ENCODE measurements at places on chromosomes 11 and 22. TPM values are rescaled to one million over a fixed set of nuclear protein-coding genes. Genes with fewer than 3 reads are reported as not detected.

DNA sequence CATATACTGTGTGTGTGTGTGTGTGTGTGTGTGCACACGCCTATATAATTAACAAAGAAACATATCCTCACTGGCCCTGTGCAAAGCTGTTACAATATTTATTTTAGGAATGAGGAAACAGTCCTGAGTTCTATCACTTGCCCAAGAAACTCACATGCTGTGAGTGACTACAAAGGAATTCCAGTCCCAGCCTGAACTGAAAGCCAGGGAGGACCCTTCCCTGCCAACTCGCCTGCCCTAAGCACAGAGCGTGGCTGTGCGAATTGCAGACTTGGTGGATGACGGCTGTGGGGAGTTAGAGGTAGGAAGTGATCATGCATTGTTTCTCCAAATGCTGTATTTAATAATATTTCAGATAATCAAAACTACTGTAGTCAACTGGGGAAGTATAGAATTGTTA, 26.4 kb upstream of the CD5 start:
- no peaks in the 10 kb centered on the region for H3K36me3 ChIP-seq
- H3K27me3 ChIP-seq, result no peaks in the 10 kb centered on the region
- peak overlapping the region; percentile 36 for H3K4me3 ChIP-seq
- H3K27ac ChIP-seq, result peak overlapping the region; percentile 79

The OR8G5 gene
- not detected for total RNA-seq

DNA sequence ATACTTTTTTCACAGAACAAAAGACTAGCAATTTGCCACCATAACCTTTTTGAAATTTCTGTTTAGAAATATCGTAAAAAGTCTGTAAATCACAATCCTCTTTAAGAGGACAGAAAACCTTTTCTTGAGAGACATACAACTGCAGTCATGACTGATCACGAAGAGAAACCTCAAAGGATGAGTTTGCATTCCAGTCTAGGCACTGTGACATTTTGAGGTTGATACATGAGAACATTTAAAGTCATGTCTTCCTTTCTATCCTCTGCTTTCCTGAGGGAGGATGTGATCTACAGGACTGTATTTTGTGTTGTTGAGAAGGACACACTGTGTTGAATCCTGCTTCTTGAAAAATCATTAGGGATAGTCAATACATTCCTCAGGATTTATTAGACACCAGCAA, 476.7 kb upstream of the CCDC179 start:
- no peak overlapping the region for H3K27ac ChIP-seq
- no peaks in the 10 kb centered on the region for H3K27me3 ChIP-seq
- H3K4me3 ChIP-seq, result no peak overlapping the region

DNA sequence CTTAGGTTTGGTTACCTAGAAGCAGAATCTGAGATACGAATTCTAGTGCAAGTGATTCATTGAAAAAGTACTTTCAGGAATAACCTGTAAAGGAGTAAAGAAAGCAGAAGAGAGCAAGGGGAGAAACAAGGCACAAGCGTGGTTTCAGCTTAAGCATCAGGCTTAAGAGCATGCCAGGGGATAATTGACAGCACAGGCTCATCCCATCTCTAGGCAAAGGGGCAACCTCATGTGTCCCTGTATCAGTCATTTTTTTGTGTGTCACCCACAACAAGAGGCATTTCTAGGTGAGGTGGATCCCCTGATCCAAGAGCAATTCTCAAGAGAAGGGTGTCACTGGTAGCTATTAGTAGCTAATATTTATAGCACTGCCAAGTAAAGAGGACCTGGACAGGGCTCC, 8.0 kb downstream of the PATE2 start:
- H3K27ac ChIP-seq, result no peak overlapping the region
- no peak overlapping the region for H3K4me3 ChIP-seq

DNA sequence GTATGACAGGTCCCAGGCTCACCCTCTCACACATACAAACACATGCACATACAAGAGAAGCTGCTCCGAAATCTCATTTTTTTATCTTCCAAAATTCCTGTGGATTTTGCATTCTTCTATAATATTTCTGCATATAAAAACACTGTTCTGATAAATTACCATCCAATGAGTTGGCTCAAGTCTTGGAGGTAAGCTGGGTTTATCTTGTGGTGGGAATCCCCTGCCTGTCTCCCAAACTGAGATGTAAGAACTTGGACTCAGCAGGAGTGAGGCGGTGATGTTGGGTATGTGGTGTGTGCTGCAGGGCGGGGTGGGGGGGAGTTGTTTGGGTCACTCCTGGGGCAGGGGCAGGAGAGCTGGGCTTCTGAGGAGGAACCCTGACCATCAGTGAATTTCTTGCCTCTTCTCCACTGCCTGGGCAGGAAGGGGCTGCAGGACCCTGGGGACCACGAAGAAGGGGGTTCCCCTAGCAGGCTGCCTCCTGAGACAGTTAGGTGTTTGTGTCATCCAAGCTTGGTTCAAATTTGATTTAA, 6.8 kb upstream of the P2RY6 start:
- no peak for DNase-seq
- no peak overlapping the region for H3K4me3 ChIP-seq
- H3K4me1 ChIP-seq, result no peaks in the 10 kb centered on the region
- no peaks in the 10 kb centered on the region for H3K36me3 ChIP-seq
- H3K27me3 ChIP-seq, result peaks cover 10% of the 10 kb centered on the region

- peak overlapping the region; percentile 99 for H3K27ac ChIP-seq
- no peak for DNase-seq
- peaks cover 44% of the 10 kb centered on the region for H3K4me1 ChIP-seq
- H3K4me3 ChIP-seq, result peak overlapping the region; percentile 86
Measured at GRCh38 chr22:44183287-44183588, 2.5 kb downstream of the PARVG start.

The PKNOX2 gene
- total RNA-seq, result not detected

DNA sequence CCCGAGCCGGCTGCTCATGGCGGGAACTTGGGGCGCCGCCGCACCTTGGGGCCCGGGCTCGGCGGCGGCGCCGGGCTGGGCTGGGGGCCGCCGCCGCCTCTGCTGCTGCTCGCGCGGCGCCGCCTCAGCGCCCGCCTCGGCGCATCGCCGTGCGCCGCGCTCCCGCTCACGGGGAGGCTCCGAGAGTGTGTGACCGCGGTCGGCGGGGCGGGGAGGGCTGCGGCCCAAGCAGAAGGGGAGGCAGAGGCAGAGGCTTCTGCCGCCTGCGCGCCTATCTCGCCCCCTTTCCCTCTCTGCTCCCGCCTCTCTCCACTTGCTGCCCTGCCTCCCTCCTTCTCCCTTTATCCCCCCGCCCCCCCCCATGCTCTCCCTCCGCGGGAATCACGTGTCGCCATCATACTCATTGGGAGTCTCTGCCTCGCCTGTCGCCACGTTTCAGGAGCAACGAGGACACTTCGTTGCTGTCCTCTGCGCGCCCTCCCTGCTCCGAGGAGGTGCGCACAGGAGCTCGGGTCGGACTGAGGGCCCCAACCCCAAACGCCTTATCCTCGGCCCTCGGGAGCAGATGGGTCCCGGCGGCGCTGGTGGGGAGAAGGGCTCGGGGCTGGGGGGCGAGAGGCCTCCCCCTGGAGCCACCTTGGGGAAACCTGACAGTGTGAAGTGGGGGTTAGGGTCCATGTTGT, at the start of gene GUCY1A2:
Gene GUCY1A2 (minus strand): TSS at position 258 of the 683 bp plus-strand sequence. CDS start 421 bp downstream, outside the sequence.
- peak within 1 kb of the TSS; percentile 57 for H3K4me3 ChIP-seq
- H3K27me3 ChIP-seq, result peaks cover 43% of the 10 kb centered on the region
- H3K36me3 ChIP-seq, result peaks cover 9% of the 10 kb centered on the region

GRCh38 chr11:120173807-120174206, 35.9 kb upstream of the TRIM29 start:
- H3K4me3 ChIP-seq, result no peak overlapping the region
- H3K27ac ChIP-seq, result no peak overlapping the region
- H3K27me3 ChIP-seq, result peaks cover 39% of the 10 kb centered on the region
- peaks cover 10% of the 10 kb centered on the region for H3K4me1 ChIP-seq
- no peak for DNase-seq
- no peaks in the 10 kb centered on the region for H3K36me3 ChIP-seq

The ANO3 gene
- not detected for total RNA-seq

The TCN1 gene
- not detected for total RNA-seq

DNA sequence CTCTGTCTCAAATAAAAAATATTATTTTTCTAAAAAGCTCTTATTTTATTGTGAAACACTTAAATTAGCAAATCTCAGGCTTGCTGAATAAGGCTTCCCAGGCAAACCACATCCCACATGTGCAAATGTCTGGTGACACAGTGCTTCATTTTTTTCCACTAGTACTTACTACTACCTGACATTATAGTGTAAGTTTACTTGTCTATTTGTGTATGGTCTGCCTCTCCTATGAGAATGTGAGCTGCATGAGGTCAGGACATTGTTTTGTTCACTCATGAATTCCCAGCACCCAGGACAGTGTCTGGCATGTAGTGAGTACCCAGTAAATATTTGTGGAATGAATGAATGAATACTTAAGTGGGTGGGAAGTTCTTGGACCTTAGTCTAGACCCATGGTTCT, 103.1 kb downstream of the PTPRJ start:
- H3K4me3 ChIP-seq, result no peak overlapping the region
- no peak for DNase-seq
- H3K4me1 ChIP-seq, result peaks cover 71% of the 10 kb centered on the region
- no peaks in the 10 kb centered on the region for H3K27me3 ChIP-seq
- no peaks in the 10 kb centered on the region for H3K36me3 ChIP-seq

DNA sequence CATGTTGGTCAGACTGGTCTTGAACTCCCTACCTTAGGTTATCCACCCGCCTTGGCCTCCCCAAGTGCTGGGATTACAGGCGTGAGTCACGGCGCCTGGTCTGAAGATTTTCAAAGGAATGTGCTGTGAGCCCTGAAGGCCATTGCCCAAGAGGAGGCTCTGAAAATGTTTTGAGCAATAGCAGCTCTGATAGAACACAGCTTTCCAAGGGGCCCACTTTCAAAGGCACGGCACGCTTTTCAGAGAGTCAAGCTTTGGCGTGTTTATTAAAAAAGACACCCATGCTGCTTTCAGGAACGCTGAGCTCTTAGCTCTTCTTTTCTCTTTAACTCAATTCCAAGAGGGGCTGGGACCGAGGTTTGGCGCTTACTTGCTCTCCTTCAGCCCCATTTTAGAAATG, 73.8 kb upstream of the CDON start:
- no peak overlapping the region for H3K27ac ChIP-seq
- no peak for DNase-seq
- H3K4me3 ChIP-seq, result no peak overlapping the region
- H3K4me1 ChIP-seq, result no peaks in the 10 kb centered on the region
- no peaks in the 10 kb centered on the region for H3K36me3 ChIP-seq

The PPARA gene
- total RNA-seq, result 18.4 TPM

The SCGB2A2 gene
- total RNA-seq, result not detected

DNA sequence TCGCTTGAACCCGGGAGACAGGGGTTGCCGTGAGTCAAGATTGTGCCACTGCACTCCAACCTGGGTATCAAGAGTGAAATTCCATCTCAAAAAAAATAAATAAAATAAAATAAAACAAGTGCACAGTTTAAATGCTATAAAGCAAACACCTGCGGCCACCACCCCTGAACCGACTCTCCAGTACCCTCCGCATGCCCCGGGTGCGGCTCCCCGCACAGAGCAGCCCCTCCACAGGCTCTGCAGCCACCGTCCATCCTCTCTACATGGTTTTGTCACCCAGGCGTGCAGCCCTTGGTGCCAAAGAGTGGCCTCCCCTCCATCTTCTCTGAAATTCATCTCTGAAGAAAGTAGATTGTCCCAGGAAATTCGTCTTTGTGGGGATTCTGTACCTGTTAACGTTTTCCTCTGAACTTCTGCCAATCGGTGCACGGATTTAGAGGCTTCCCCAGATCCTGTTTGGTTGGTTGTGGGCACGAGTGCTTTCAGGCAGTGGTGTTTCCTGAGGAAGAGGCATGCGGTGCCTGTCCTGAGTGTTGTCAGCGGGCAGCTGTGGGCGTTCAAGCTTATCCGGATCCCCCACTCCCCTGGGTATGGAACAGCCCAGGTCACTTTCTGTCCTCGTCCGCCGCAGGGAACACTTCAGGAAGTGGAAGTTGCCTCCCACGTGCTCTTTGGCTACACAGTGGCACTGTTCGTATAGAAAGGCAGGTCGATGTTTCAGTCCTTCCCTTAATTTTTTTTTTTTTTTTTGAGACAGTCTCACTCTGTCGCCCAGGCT, 4.1 kb downstream of the MIOX start:
- no peak for DNase-seq
- H3K4me3 ChIP-seq, result peak overlapping the region; percentile 48
- no peak overlapping the region for H3K27ac ChIP-seq

- DNase-seq, result no peak
- peak overlapping the region; percentile 98 for H3K27ac ChIP-seq
- H3K4me1 ChIP-seq, result peaks cover 67% of the 10 kb centered on the region
- H3K36me3 ChIP-seq, result no peaks in the 10 kb centered on the region
- no peaks in the 10 kb centered on the region for H3K27me3 ChIP-seq
Measured at GRCh38 chr11:65381716-65382032, 772 bp downstream of the SLC25A45 start.

All from naive thymus-derived CD8-positive, alpha-beta T cell (primary cell).